HFF-Myc (cell line): ENCODE measurements at places on chromosomes 16 and 17.

DNA sequence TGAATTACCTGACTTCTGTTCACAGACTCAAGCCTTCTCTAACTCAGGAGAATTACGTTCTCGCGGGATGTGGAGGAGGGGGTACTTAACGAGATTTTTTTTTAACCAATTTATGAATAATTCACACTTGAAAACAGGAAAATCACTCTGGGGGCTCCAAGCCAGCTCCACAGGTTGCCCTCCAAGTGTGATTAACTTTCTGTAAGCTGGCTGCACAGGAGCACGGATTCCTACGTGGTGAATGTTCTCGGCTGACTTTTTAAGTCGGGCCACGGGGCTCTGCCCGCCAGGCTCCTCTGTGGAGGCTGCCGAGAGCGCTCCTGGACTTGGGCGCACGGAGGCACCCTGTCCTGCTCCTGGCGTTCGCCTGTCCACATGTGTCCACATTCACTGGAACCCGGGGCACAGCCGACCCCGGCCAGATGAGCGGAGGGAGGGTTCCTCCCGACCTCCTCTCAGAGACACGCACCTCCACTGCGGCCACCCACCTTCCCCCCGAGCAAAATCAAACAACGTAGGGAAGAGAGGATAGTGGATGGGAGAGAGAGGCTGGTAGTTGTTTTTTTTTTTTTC lies 147.1 kb upstream of the CHMP6 start:
- DNase-seq = no peak

GRCh38 chr17:73909186-73909585 lies 264.9 kb upstream of the SDK2 start:
- DNase-seq = no peak

- no peak for DNase-seq
These were observed 92.8 kb downstream of the HS3ST3A1 start for GRCh38 chr17:13508896-13509295.

DNA sequence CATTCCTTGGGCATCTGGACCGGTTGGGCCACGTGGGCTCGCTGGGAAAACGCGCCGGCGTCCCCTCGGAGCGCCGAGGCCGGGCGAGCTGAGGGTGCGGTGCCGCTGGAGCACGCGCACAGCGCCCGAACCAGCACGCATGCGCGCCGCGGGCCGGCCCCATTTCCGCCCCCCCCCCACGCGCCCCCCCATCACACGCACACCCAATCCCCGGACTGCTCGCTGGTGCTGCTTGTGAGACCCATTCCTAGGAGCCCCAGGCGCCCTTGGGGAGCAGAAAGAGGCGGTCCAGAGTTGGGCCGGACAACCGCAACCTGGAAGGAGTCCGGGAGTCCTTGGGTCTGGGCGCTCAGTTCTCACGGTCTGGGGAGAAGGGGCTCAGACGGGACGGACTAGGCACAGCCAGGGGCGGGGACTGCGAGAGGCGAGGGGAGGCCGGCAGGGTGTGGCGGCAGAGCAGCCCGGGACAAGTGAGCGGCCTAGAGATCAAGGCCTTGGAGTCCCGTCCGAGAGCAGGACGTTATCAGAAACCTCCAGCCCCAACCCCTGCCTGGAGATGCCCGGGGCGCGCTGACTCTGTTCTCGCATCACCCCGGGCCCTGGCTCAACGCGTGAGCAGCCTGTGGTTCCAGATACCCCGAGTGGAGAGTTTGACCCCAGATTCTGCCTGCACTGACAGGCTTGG lies 6.0 kb upstream of the CBX8 start:
- DNase-seq = no peak

GRCh38 chr17:31002047-31002446 lies 31.2 kb downstream of the RNF135 start:
- no peak for DNase-seq
